OCI-LY7 (cell line): ENCODE measurements at places on chromosomes 1 and 21.

GRCh38 chr1:182507685-182508084 lies 57.7 kb downstream of the RGSL1 start:
- DNase-seq = no peak

DNA sequence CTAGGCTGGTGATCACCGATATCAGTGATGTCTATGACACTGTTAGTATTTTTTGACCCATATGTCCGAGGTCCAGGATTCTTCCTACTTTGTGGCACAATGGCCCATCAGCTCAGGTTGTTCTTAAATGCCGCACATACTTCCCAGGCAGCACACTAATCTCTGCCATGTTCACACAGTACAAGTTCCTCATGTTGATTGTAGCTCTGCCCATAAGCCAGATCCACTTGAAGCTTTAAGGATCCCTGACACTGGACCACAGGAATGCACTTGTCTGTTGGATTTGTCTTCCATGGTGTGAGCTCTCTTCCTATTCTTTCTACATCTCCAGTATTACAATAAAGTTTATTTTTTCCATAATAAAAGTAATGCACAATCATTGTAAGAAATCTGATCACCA lies 69.5 kb downstream of the DDX20 start:
- no peak for DNase-seq

- no peak for DNase-seq
Measured at GRCh38 chr1:113536182-113536780, 146.0 kb downstream of the MAGI3 start.

DNA sequence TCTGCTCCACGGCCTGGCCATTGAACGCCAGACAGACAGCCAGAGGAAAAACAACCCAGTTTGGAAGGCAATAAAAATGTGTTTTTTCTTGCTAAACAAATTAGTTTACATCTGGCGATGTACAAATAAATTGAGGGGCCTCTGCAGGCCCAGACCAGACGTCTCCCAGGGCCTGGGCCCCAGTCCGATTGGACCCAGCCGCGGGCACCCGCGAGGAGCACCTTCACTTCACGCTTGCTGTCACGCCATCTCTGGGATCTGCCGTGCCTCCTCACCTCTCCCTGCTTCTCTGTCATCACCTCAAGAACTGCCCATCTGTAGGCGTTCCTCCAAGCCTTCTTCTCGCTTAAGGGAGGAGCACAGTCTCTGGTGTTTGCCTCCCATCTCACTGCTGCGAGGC lies 61.5 kb downstream of the GLIS1 start:
- no peak for DNase-seq

DNA sequence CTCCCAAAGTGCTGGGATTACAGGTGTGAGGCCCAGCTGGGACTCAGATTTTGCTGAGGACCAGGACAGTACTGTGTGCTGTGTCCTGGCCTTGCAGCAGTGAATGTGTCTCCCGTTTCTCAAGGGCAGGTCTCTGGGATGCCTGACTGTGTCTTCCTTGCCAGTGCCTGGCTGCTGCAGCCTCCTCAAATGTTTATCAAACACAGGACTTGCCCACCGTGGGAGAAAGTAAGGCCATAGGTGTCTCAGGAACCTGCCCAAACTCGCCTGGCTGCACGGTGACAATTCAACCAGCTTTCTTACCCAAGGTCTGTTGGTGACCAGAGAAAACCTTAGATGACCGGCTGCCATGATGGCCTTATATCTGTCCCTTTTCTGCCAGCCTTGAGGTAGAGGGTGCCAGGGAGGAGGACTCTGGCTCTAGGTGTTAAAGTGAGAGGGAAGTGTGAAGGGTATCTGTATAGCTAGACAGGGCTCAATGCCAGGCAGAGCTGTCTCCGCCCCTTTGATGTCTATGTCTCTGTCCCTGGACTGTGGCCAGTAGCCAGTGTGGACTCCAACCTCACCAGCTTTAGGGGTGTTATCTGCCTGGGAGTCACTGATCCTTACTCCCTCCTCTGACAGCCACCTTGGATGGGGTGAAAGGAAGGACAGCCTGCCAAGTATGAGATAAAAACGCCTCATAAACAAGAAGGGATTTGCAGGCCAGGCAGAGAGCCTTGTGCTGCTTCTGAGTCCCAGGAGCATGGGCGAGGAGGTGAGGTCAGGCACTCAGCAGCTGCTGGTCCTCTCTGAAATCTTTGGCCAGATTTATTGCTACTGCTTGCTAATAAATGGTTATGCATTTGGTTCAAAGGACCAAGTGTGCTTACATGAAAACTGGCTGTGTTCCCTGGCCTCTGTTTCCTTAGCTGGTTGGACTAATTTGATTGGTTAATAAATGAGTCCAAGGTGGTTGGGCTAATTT lies 22.3 kb downstream of the IL6R start:
- DNase-seq = no peak

- DNase-seq = no peak
Measured at GRCh38 chr1:45411510-45411899, 71.3 kb upstream of the MUTYH start.

DNA sequence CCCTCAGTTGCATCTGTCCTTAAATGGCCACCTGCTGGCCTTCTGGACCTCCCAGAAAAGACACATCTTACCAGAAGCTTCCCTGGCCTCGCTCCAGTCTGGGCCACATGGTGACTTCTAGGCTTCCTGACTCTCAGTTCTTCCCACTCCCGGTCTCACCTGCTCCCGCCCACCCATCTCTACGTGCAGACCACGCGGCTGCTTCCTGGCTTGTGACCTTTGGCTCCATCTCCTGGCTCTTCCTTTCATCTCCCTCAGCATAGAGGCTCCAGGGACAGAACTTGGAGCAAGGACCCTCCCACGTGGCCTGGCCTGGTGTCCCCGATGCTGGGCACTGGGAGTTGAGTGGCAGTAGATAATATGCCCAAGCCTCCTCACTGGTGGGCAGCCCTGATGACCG lies 124.9 kb upstream of the IRF2BP2 start:
- DNase-seq = no peak

GRCh38 chr1:147579532-147579931 lies 38.2 kb downstream of the BCL9 start:
- no peak for DNase-seq

- DNase-seq = no peak
Measured at GRCh38 chr1:240765732-240766363, 153.9 kb upstream of the GREM2 start.

GRCh38 chr1:24553931-24554330 lies 2.0 kb upstream of the NCMAP start:
- DNase-seq = no peak

DNA sequence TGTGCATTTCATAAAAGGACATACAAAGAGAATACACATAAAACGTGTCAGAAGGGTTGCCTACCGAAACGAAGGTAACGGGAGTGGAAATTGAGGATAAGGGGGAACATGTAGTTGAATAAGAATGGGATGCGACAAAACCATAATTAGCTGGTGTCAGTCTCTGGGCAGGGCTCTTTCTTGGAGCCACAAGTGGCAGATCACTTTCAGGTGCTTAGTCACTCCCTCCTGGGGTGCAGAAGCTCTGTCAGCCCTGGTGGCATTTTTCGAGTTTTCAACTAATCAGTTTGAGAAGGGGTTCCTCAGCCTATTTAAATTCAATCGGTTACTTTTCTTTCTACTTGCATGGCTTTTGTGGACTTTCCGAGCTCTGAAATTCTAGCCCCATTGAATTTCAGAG lies 133.9 kb upstream of the IGSF21 start:
- no peak for DNase-seq

DNA sequence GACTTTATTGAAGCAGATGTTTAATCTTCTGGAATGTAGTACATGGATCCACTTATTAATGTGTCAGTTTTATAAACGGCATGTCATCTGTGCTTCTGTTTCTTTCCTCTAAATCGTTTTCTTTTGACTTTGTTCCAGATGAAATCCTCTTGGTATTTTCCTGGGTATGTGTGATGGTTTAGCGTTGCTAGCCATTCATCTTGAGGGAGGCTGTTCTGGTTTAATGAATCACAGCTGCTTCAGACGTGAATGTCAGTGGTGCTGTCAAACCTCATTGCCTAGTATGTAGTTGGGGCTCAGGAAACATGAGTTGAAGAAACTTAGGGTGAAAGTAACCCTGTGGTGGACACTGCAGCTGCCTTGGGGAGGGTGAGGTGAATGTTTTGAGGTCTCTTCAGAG lies 33.2 kb downstream of the KCNK1 start:
- no peak for DNase-seq

DNA sequence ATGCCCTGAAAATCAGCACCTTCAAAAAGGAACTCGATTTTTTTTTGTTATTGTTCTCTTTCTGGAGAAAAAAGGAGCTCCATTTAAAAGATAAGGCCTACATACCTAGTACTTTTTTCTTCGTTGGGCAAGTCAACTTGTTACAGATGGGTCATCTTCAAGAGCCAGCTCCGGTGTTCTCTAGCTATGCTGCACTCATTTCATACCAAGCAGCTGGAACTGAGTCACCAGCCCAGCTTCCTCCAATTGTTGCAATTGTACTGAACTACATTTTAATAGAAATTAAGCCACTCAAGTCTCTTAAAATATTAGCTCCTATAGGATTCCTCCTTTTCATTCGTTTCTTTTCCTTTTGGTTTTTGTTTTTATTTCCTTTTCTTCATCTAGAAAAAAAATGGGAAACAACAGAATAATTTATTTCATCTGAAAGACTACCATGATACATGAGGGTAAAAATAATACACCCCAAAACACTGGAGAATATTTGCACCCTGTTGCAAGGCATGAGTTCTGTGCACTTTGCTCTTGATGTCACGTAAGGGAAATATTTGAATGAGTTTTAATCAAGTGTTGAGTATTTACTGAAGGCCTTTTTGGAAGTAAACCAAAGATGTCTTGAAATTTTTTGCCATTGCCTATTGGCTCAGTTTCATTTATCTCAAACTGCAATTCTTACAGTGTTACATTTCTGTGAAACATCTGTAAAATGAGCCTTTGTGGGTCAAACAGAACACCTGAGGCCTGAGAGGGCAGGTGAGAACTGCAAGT lies 60.5 kb downstream of the CLIC4 start:
- no peak for DNase-seq
